ENCODE measurements at places on chromosomes 13 and 19.

GRCh38 chr19:48760504-48761205 is 5.3 kb downstream of the FGF21 start:
- no peak for DNase-seq

DNA sequence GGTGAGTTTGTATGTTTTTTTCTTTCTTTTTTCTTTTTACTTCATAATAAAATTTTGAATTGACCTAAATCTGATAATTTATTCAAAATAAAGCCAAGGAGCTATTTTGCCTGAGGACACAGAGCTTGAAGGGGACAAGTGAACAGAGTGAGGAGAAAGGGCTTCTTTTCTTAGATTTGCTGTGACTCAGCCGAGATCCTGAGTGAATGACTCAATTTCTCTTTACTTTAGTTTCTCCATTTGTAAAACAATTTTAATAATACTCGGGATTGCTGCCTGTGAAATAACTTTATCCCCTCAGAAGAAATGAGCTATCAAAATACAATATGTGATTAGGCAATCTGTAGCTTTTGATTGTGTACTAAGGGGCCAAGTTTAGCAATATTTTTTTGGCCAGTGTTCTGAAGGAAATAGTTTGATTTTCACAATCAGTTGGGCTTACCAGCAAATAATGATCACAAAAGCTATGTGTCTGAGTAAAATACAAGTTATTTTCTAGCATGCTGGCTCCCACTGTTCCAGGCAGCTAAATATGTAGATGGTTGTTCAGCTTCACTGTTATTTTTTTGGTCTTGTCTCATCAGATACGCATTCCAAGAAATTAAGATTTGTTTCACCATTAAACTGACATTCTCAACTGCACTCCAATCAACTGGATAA is 437.5 kb downstream of the FGF9 start:
- DNase-seq: peak; percentile 26

DNA sequence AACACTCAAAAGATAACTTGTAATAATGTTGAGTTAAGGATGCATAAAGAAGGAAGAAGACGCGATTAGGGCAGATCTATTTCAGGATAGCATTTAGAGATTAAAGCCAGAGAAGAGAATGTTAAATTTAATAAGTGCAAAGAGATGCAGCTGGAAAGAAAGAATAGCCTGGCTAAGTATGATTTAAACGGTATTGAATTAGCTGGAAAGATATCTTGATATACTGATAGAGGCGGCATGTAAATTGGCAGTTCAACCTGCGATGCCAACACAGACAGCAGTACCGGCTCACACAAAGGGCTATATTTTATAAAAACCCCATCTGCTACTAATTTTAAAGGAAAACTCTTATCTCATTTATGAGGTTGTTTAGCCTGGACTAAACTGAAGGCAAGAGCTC is 121.4 kb downstream of the ENOX1 start:
- no peak for DNase-seq

DNA sequence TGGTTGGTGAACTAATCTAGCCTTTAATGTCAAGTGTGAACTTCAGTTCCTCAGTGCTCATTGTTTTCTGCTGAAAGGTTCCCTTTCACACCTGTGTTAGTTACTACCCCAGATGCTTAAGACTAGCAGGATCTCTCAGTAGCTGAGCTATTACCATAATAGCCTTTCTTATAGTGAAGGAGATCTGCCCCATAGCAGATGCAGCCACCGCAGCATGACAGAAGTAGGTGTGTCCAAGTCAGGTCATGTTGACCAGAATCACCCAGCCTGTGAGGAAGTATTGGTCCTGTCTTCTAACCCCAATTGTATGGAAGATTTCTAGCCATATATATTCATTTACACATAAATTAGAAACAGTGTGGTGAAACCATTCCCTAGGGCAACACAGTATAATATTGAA is 37.3 kb downstream of the ZAR1L start:
- DNase-seq: no peak

GRCh38 chr13:90447034-90447733 is 900.3 kb upstream of the MIR17HG start:
- DNase-seq: no peak

DNA sequence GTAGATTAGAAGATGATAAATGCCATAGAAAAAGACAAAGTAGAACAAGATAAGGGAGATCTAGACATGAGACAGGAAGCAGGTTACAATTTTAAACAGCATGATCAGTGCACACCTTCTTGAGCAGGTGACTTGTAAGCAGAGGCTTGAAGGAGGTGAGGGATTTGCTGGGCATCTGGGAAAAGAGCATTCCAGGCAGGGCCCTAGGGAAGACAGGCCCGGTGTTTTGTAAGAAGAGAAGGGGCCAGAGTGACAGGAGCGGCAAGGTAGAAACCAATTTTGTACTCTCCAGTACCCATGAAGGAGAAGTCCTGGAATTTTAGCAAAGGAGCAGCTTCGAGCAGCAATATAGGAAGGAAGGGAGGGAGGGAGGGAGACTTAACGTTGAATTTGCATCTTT is 296.5 kb downstream of the MZT1 start:
- DNase-seq: no peak

- DNase-seq: no peak
Measured at GRCh38 chr19:20478936-20479335, 86.6 kb downstream of the ZNF737 start.

GRCh38 chr13:57698851-57699250 is 67.3 kb downstream of the PCDH17 start:
- DNase-seq: no peak

DNA sequence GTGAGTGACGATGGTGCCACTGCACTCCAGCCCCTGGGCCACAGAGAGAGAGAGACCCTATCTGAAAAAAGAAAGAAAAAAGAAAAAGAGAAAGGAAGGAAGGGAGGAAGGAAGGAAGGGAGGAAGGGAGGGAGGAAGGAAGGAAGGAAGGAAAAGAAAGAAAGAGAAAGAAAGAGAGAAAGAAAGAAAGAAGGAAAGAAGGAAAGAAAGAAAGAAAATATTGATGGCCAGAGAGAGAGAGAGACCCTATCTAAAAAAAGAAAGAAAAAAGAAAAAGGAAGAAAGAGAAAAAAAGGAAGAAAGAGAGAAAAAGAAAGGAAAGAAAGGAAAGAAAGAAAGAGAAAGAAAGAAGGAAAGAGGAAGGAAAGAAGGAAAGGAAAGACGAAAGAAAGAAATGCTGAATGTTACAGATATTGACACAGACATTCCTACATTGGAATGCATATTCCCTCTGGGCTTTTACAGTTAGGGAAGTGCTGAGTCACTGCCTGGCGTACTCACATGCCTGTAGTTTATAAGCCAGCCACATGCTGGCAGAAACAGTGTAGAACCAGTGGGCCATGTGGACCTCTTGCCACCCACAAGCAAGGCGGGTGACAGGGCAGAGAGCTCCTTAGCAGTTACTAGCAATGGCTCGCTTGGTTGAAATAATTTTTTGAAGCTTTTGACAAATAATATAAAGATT is 34.6 kb upstream of the SLC46A3 start:
- peak; percentile 77 for DNase-seq

GRCh38 chr19:10362259-10362658 is 18.1 kb downstream of the TYK2 start:
- no peak for DNase-seq

DNA sequence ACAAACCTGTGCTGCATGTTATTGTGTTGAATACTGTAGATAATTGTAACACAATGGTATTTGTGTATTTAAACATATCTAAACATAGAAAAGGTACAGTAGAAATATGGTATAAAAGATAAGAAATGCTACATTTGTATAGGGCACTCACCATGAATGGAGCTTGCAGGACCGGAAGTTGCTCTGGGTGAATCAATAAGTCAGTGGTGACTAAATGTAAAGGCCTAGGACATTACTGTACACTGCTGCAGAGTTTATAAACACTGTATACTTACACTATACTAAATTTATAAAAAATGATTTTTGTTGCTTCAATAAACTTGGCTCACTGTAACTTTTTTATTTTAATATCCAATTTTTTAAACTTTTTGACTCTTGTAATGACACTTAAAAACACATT is 34.4 kb downstream of the LMO7 start:
- DNase-seq: no peak

DNA sequence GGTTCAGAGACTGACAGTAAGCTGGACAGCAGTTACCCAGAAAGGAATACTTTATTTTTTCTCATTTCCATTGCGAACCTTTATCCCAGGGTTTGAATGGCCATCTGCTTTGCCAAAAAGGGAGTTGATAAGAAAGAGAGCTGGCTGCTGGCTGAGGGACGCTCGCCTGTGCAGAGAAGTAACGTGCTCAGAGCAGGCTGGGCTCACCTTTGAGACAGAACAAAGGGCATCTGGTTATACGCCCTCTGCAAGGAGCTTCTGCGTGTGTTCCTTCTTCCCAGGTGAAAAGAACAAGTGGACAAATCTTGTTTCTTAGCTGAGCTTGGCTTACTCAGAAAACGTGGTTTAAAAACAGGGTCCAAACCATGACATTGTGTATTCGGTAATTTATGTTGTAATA is 47.4 kb downstream of the EFNB2 start:
- no peak for DNase-seq

- DNase-seq: peak; percentile 24
Measured at GRCh38 chr19:52535771-52536447, 8.4 kb downstream of the ZNF808 start.

- DNase-seq: no peak
Measured at GRCh38 chr13:101736566-101736965, 284.1 kb downstream of the ITGBL1 start.

DNA sequence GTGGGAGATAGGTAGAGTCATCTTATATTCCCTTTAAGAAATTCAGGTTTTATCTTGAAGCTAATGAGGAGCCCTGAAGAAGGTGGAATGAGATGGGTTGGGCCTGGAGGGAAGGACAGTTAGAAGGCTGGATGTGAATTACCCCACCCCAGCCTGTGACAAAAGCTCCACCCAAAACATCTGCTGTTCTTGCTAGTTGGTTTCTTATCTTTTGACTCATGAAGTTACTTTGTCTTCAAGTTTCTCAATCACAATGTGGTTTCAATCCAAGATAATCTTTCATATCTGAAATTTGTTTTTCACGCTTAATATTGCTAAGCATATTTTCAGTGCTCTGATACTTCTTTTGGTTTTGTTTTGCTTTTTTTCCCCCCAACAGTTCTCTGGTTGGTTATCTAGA is 38.3 kb upstream of the HMGB1 start:
- DNase-seq: no peak

DNA sequence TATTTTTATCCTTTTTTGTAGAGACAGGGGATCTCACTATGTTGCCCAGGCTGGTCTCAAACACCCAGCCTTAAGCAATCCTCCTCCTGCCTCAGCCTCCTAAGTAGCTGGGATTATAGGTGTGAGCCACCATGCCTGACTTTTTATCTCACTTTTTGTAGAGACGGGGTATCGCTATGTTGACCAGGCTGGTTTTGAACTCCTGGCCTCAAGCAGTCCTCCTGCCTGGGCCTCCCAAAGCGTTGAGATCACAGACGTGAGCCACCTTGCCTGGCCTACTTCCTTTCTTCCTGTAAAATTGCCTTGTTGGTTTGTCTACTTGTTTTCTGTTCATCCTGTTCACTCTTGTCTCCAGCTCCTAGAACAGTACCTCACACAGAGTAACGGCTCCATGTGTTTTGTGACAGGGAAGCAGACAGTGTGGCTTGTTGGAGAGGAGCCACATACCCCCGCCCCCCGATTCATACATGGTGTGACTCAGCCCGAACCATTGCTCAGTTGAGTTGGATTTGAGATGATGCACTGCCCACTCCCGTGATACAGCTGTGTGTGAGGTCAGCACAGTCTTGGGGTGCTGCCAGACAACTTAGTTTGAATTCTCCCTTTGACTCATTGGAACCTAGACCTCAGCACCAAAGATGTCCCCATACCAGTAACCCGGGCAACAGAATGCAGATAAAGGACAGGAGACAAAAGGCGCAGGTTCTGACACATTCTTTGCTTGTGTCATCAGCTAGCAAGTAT is 34.2 kb downstream of the GPR42 start:
- DNase-seq: peak; percentile 5

GRCh38 chr13:104111031-104111430 is 1044.8 kb upstream of the SLC10A2 start:
- no peak for DNase-seq

GRCh38 chr19:45901432-45901911 is 941 bp downstream of the MYPOP start:
- DNase-seq: no peak

DNA sequence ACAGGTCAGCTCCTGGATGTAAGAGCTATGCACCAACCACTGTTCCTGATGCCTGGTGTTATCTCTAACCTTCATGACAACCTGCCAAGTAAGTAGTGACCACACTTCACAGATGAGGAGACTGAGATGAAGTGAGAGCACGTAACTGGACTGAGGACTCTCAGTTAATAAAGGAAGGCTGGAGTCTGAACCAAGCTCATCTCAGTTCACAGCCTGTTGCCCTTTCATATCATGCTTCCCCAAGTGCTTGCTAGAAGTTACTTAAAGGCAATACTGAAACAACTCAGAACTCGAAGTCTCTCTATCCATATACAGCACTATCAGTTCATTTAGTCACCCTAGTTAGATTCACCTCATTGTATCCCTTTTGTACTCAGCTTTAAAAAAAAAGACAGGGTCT is 119.7 kb downstream of the ABCC4 start:
- DNase-seq: no peak

- no peak for DNase-seq
Measured at GRCh38 chr13:22061371-22061805, 390.5 kb downstream of the FGF9 start.

DNA sequence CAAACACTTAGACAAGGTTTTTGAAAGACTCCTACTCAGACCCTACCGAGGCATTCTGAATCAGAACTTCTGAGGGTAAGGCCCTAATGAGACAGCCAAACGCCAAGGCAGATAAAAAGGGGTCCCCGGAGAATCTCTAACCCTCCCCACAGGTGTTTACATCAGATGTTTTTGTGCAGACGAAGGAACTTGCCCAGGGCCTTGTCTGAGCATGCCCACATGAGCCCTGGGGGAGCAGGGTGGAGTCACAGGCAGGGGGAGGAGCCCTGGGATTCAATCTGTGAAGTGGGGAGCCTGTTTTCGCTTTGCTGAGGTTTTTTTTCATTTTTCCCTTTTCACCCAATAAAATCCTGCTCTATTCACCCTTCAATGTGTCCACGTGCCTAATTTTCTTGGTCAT is 61.6 kb upstream of the MED4 start:
- no peak for DNase-seq

- no peak for DNase-seq
Measured at GRCh38 chr19:44857837-44858236, 11.7 kb downstream of the NECTIN2 start.

Data from BJ (cell line).